ENCODE measurements at places on chromosomes 3 and 15. TPM values are rescaled to one million over a fixed set of nuclear protein-coding genes. Genes with fewer than 3 reads are reported as not detected.
A peak's percentile ranks its signal among the peaks of the same experiment; 100 is the strongest.

- DNase-seq, result no peak
Observed at GRCh38 chr3:155519078-155519477, 225.6 kb upstream of the STRIT1 start.

GRCh38 chr15:25947323-25948314 lies 84.5 kb upstream of the ATP10A start:
- H3K4me3 ChIP-seq, result no peak overlapping the region
- no peak overlapping the region for H3K27ac ChIP-seq
- H3K4me1 ChIP-seq, result peaks cover 3% of the 10 kb centered on the region
- no peaks in the 10 kb centered on the region for H3K36me3 ChIP-seq
- no peaks in the 10 kb centered on the region for H3K27me3 ChIP-seq
- peak; percentile 3 for DNase-seq

DNA sequence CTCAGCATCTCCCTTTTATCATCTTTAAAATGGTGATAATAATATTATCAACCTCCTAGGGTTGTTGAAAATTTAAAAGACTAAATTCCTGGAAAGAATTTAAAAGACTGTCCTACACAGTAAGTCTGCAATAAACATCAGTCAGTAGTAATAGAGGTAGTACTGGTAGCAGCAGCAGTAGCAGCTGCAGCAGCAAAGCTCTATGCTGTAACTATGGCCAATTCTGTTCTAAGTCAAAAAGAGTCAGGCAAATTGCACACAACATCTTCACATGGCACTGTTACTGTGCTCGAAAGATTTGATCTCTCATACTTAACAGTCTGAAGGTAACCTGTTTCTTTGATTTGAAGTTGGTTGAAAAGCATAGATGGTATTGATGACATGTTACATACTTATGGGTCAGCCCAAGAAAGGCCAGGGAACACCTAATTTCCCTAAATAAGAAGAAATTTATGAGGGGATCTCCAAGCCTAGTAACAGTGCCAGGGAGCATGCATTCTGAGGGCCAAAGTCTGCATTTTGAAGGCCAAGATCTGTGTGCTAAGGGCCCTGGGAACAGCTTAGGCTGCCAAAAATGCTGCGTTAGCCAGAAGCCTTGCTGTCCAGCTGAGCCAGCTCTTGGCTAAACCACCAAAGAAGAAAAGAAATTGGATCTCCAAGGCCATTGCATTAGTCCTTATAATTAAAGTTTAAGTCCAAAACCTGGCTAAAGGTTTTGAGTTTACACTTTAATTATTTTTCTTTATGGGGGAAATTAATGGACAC lies 68.2 kb downstream of the SIDT1 start:
- H3K4me3 ChIP-seq, result no peak overlapping the region
- H3K4me1 ChIP-seq, result no peaks in the 10 kb centered on the region
- no peak overlapping the region for H3K27ac ChIP-seq
- no peaks in the 10 kb centered on the region for H3K36me3 ChIP-seq
- DNase-seq, result no peak
- H3K27me3 ChIP-seq, result no peaks in the 10 kb centered on the region

The GOLGA8H gene
- 1.1 TPM for total RNA-seq

GRCh38 chr15:45640616-45641015 lies 5.8 kb downstream of the SQOR start:
- H3K27me3 ChIP-seq, result no peaks in the 10 kb centered on the region
- DNase-seq, result no peak
- peak overlapping the region; percentile 61 for H3K27ac ChIP-seq
- no peaks in the 10 kb centered on the region for H3K36me3 ChIP-seq
- H3K4me3 ChIP-seq, result no peak overlapping the region
- H3K4me1 ChIP-seq, result peaks cover 5% of the 10 kb centered on the region

The ROPN1 gene
- not detected for total RNA-seq

DNA sequence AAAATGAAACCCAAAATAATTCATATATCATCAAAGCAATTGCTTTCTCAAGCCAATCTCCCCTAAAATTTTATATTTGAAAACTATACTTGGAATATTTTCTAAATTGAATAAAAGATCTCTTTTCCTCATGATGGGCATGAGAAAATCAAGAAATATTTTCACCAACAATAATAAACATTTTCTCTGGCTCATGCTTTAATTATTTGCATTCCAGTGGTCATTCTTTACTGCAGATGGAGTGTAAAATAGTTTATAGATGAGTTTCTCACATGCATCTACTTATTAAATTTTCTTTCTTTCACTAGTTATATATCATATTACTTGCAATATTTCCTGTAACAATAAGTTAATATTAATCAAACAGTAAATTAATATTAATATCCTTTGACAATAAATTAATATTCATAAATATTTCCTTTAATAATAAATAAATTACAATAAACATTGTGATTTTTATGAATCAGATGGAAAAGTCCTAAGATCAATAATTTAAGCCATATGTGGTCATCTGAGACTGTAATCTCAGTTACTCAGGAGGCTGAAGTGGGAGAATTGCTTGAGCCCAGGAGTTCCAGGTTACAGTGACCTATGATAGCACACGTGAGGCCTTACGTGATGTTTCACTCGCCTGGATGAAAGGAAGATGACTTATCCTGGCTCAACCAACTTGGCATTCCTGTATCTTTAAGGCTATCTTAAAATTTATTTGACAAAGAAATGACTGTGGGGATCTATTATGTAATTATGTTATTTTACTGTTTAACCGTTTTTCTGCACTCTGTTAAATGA lies 958.8 kb downstream of the ZPLD1 start:
- H3K4me1 ChIP-seq, result no peaks in the 10 kb centered on the region
- DNase-seq, result no peak
- no peak overlapping the region for H3K27ac ChIP-seq
- no peaks in the 10 kb centered on the region for H3K36me3 ChIP-seq

- H3K36me3 ChIP-seq, result no peaks in the 10 kb centered on the region
- H3K4me1 ChIP-seq, result no peaks in the 10 kb centered on the region
- no peak overlapping the region for H3K4me3 ChIP-seq
- peak; percentile 61 for DNase-seq
- H3K27ac ChIP-seq, result no peak overlapping the region
Observed at GRCh38 chr15:72902245-72902918, 118.8 kb upstream of the ADPGK start.

GRCh38 chr3:99638167-99638948 lies at the start of gene COL8A1:
COL8A1 (plus strand) TSS chr3:99638594; CDS start chr3:99790683, 152,089 bp downstream.
- peak; percentile 40 for DNase-seq
- H3K27me3 ChIP-seq, result peaks cover 44% of the 10 kb centered on the region
- H3K27ac ChIP-seq, result peak within 1 kb of the TSS; percentile 85
- no peaks in the 10 kb centered on the region for H3K36me3 ChIP-seq

- H3K4me3 ChIP-seq, result no peak overlapping the region
- H3K4me1 ChIP-seq, result peaks cover 3% of the 10 kb centered on the region
- peak; percentile 28 for DNase-seq
- H3K27me3 ChIP-seq, result no peaks in the 10 kb centered on the region
Observed at GRCh38 chr15:62403164-62403809, 238.2 kb upstream of the C2CD4B start.

- no peaks in the 10 kb centered on the region for H3K4me1 ChIP-seq
- no peak overlapping the region for H3K27ac ChIP-seq
- DNase-seq, result no peak
Observed at GRCh38 chr3:13972679-13973379, 93.0 kb upstream of the WNT7A start.

The KCNMB3 gene
- total RNA-seq, result 5.5 TPM

The RUVBL1 gene
- total RNA-seq, result 39.6 TPM

The ASTE1 gene
- 7.2 TPM for total RNA-seq

DNA sequence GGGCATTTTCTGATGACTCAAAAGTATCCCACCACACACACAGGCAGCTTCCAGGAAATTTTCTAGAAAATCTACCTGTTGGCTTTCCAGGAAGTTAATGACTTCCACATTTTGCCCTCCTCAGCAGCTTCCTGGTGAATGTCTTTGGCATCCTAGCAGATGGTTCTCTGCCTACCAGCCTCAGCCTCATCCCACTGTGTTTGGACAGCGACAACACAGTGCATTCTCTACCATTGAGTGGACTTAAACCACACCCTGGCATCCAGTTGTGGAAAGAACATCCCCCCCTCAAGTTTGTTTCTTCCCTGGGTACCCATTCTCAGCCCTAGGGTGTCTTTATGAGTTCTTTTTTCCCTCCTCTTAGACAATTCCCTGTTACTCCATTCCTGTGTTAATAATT lies 50.8 kb upstream of the GADL1 start:
- no peaks in the 10 kb centered on the region for H3K4me1 ChIP-seq
- H3K27ac ChIP-seq, result no peak overlapping the region
- no peaks in the 10 kb centered on the region for H3K27me3 ChIP-seq
- H3K36me3 ChIP-seq, result no peaks in the 10 kb centered on the region

- H3K36me3 ChIP-seq, result no peaks in the 10 kb centered on the region
- H3K4me1 ChIP-seq, result no peaks in the 10 kb centered on the region
- H3K4me3 ChIP-seq, result no peak overlapping the region
- H3K27ac ChIP-seq, result no peak overlapping the region
- DNase-seq, result no peak
- no peaks in the 10 kb centered on the region for H3K27me3 ChIP-seq
Observed at GRCh38 chr3:81951106-81951505, 189.7 kb upstream of the GBE1 start.

- no peak overlapping the region for H3K4me3 ChIP-seq
- H3K27ac ChIP-seq, result no peak overlapping the region
- no peaks in the 10 kb centered on the region for H3K36me3 ChIP-seq
Observed at GRCh38 chr15:78808550-78808949, 2.7 kb downstream of the ADAMTS7 start.

The VWA5B2 gene
- total RNA-seq, result 1.6 TPM

GRCh38 chr15:86863226-86863915 lies 783.7 kb downstream of the AGBL1 start:
- DNase-seq, result no peak
- H3K36me3 ChIP-seq, result no peaks in the 10 kb centered on the region
- H3K4me1 ChIP-seq, result no peaks in the 10 kb centered on the region
- no peaks in the 10 kb centered on the region for H3K27me3 ChIP-seq
- H3K4me3 ChIP-seq, result no peak overlapping the region
- H3K27ac ChIP-seq, result no peak overlapping the region

- peaks cover 12% of the 10 kb centered on the region for H3K4me1 ChIP-seq
- no peaks in the 10 kb centered on the region for H3K27me3 ChIP-seq
- H3K4me3 ChIP-seq, result no peak overlapping the region
- peak; percentile 72 for DNase-seq
- H3K36me3 ChIP-seq, result peaks cover 5% of the 10 kb centered on the region
- H3K27ac ChIP-seq, result no peak overlapping the region
Observed at GRCh38 chr3:158789592-158789991, 12.3 kb upstream of the MFSD1 start.

DNA sequence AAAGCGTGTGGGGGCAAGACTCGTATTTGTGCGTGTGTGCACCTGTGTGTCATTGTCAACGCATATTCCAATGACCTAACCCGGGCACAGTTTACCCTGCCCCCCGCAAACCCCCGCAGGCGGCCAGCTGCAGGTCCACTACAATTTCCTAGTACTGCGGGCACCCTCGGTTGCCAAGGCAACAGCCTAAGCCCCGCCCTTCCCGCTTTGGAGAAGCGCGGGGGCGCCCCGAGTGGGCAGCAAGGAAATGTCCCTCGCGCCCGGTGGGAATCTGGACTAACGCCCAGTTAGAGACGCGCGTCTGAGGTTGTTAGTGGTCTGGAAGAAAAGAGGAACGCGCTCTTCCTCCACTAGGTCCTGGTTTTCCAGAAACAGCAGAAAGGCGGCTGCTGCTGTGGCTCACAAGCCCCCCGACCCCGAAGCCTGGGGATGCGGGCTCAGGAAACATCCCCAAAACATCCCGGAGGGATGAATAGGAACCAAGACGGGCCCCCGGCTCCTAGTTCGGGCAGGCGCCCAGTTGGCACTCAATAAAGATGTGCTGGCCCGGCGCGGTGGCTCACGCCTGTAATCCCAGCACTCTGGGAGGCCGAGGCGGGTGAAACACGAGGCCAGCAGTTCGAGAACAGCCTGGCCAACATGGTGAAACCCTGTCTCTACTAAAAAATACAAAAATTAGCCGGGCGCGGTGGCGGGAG lies 1.1 kb downstream of the ABHD14A start:
- H3K36me3 ChIP-seq, result no peaks in the 10 kb centered on the region
- H3K4me1 ChIP-seq, result peaks cover 13% of the 10 kb centered on the region
- H3K27me3 ChIP-seq, result no peaks in the 10 kb centered on the region
- no peak overlapping the region for H3K4me3 ChIP-seq
- H3K27ac ChIP-seq, result no peak overlapping the region

DNA sequence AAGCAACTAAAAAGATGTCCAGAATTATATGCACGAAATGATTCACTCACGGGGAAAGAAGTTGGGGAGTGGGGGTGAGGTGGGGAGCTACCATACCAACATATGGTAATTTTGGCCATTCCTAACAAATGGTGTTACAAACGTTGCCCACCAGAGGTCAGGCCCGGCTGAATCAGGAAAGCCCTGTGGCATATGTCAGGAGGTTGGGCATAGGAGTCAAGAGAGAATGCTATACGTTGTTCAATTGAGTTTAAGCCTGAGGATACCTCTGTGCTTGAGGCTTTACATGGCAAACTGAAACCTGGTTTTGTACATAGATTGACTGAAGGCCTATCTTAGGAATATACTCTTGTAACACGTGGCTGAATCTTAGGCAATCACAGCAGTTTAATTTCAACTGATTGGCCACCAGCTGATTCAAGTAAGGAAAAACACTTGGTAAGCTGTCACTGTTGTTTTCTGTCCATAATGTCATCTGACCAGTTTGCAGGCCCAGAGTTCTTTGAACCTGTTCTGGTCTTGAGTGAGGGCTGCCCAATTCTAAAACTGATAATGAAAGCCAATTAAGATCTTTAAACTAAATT lies 23.4 kb upstream of the SLC2A2 start:
- H3K4me1 ChIP-seq, result peaks cover 5% of the 10 kb centered on the region
- H3K36me3 ChIP-seq, result no peaks in the 10 kb centered on the region
- H3K27me3 ChIP-seq, result no peaks in the 10 kb centered on the region
- DNase-seq, result peak; percentile 68

The RTP4 gene
- 3.9 TPM for total RNA-seq

DNA sequence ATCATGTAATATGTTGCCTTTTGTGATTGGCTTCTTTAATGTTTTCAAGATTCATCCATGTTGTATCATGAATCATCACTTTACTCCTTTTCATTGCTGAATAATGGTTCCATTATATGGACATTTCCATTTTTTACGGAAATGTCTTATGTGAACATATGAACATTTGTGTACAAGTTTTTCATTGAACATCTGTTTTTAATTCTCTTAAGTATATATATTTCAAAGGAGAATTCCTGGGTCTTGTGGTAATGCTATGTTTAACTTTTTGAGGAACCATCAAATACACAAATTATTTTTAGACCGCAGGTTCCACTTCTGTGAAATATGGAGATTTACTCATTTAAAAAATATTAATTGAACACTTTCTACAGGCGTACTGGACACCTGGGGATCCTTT lies 85.7 kb downstream of the ARIH1 start:
- no peak overlapping the region for H3K4me3 ChIP-seq
- H3K36me3 ChIP-seq, result peaks cover 1% of the 10 kb centered on the region

The SAMD7 gene
- total RNA-seq, result not detected

- no peaks in the 10 kb centered on the region for H3K4me1 ChIP-seq
- no peak for DNase-seq
- no peaks in the 10 kb centered on the region for H3K27me3 ChIP-seq
- H3K27ac ChIP-seq, result no peak overlapping the region
- H3K4me3 ChIP-seq, result no peak overlapping the region
Observed at GRCh38 chr15:45228931-45229330, 23.1 kb upstream of the SLC28A2 start.

DNA sequence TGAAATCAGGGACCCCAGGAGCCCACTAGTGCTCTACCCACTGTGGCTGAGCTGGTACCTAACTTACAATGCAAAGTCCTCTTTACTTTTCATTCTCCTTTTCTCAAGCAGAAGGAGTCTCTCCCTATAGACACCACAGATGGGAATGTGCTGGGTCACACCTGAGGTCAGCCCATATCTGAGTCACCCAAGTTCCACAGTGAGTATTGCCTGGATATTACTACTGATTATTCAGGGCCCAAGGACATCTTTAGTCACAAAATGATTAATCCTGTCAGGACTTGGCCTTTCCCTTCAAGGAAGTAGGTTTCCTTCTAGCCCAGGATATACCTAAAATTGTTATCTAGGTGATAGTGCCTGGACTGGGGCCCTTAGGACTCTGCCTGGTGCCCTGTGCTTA lies 1305.2 kb downstream of the SI start:
- no peak overlapping the region for H3K4me3 ChIP-seq
- no peak overlapping the region for H3K27ac ChIP-seq
- no peaks in the 10 kb centered on the region for H3K27me3 ChIP-seq
- no peaks in the 10 kb centered on the region for H3K4me1 ChIP-seq
